ENCODE measurements at places on chromosomes 11 and 22.

- no peak for DNase-seq
These were observed 43.3 kb downstream of the DNAJC24 start for GRCh38 chr11:31412946-31413345.

DNA sequence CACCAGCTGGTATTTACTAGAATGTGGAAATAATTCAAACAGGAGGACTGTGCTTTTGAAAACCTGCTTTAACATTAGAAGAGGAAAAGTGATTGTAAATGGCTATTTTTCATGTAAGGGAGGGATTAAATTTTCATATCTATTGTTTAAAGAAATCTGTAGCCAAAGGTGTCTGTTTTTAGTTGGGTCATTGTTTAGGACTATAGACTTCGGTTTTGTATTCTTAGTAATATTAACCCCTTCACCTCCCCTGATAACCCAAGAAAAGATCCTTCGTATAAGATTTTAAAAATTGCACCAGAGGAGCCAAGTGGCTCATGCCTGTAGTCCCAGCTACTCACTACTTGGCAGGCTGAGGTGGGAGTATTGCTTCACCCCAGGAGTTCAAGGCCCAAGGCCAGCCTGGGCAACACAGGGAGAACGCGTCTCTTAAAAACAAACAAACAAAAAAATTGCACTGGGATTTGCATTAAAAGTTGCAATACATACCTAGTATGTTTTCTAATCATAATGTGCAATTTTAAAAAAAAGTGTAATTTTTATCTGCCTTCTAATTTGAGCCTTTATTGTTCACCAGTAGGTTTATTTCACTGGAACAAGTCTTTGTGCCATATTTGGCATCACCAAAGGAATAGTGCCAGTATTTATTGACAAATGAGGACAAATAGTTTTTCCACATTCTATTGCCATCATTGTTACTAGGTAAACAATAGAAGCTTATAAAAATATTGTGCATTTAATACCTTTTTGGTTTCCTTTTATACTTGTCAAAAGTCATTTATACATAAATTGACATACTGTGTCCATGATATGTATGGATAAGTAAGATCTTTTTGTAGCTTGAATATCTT is 34.3 kb downstream of the MTMR3 start:
- no peak for DNase-seq

- no peak for DNase-seq
These were observed 6.8 kb downstream of the ZNF74 start for GRCh38 chr22:20400606-20401375.

DNA sequence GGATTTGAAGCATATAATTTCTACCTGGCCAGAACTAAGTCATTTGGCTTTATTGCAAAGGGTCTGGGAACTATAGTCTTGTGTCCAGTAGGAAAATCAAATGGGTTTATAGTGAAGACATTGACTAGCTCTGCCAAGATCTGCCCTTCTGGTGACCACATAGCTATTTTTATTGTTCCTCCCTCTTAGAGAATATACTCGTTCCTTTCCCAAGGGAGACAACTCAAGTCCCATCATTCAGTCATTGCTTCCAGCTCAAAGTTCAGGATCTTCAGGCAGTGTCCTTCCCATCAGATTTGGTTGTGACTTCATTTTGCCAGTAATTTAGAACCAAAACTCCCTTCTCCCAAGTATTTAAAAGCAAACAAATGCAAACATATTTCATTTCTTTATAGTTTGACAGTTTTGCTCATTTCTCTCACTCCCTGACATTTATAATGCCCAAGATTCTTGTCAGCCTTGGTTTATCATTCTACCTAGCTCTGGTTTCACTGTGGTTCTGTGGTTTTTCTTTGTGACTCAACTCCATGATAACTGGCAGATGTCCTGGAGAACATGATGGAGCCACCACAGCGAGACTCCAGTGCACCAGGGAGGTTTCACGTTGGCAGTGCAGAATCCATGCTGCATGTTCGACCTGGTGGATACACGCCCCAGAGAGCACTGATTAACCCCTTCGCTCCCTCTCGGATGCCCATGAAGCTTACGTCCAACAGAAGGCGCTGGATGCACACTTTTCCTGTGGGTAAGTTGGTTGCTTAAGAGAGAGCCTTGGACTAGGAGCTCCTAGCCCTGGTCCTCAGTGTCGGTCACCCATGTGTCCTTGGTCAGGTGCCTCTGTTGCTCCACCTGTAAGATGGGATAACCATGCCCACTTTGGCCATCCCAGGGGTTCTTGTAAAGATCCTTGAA is 64.9 kb downstream of the DEPDC5 start:
- DNase-seq = no peak

GRCh38 chr11:46778416-46778815 is 59.4 kb downstream of the F2 start:
- no peak for DNase-seq

GRCh38 chr11:122789907-122790306 is 48.4 kb upstream of the CRTAM start:
- DNase-seq = no peak

DNA sequence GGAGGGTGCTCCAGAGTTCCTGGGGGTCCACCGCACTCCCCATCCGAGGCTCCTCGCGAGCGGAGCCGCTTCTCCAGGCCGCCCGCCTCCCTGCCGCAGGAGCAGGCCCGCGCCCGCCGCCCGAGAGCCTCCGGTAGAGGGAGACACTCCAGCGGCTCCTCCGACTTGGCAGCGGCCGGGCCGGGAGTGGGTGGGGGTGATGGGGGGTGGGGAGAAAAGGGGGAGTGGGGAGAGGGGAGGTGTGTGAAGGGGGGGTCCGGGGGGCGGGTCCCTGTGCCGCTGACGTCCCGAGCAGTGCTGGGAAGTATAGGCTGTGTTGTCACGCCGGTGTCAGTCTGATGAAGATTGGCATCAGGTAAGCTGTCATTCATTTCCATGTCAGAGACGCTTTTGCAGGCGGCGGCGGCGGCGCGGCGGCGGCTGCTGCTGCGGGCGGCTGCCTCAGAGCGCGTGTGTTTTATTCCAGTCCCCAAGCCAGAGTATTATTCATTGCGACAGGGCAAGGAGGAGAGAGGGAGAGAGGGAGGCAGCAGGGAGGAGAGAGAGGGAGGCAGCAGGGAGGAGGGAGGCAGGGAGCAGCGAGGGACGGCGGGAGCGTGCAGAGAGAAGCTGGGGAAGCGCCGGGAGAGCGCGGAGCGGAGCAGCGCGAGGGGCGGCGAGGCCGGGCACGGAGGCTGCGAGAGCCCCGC is at the start of gene PKNOX2:
TSS of gene PKNOX2 (plus strand) at position 330 of the 689 bp plus-strand sequence. CDS start 186,555 bp downstream, outside the sequence.
- no peak for DNase-seq

DNA sequence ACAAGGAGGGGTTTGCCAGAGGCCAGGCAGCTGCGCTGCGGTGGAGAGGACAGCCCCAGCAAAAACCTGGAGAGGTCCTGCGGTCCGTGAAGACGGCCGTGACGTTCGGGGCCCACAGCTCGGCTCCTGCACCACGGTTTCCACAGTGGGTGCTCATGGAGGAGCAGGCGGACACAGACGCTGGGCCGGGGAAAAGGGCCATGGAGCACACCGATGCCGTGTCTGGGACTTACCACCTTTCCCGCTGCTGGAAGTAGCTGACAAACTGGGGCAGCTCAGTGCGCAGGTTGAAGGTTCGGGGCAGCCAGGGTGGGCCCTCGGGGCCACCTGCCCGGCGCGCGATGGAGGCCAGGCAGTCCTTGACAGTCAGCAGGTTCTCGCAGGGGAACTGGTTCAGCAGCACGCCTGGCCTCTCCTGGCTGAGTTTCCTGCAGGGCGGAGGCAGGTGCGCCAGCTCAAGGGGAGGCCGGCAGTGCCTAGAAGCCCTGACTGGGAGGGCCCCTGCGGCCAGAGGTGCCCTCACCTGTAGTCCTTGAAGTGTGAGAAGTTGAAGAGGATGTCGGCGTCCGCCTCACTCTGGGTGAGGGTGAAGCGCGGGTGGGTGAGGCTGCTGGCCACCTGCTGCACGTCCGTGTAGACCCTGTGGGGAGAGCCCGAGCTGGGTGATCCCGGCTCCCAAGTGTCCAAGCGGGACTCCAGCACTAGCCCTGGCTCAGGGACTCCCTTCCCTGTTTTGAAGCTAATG is 12.8 kb downstream of the TTLL12 start:
- DNase-seq = no peak

DNA sequence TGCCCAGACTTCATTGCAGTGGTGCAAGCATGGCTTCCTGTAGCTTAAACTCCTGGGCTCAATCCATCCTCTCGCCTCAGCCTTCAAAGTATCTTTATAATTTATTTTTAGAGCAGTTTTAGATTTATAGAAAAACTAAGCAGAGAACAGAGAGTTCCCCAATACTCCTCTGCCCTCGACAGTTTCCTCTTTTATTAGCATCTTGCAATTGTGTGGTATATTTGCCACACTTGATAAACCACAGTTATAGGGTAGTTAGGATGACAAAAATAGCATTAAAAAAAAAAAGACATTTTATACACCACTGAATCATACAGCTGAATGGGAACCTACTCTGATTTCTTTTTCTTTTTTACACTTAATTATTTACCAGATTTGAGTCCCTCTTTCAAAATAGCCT is 31.2 kb downstream of the MS4A2 start:
- DNase-seq = no peak

- no peak for DNase-seq
These were observed 84.8 kb downstream of the UVRAG start for GRCh38 chr11:75899806-75900205.

DNA sequence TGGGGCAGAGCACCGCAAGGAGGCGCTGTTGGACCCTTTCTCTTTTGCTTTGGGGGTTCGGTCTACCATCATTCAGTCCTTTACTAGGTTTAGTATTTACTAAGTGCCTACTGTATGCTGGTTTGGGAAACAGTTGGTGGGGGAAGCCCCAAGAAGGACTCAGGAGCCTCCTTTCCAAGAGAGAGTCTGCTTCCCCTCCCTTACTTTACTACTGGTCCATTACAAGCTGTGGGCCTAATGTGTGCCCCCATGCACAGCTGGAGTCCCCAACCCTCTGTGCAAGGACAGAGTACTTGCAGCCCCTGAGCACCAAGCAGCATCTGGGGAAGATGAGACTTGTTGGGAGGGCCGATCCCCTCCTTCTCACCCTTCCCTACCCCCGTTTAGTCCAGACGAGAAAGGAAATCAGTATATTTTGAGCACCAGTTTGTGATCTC is 876 bp upstream of the UBE2L6 start:
- no peak for DNase-seq

DNA sequence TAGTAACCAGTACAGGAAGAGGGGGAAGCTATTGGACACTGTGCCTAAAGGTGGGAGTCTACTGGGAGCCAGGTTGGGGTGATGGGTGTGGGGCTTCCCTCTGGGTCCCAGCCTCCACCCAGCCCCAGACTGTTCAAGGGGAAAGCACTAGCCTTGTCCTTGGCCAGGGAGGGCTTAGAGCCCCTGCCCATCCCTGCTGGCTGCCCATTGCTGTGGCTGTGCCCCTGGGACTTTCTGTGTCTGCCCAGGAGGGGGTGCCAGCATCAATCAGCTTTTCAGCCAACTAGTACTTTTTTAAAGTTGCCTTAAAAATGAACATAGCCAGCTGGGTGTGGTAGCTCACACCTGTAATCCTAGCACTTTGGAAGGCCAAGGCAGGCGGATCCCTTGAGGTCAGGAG is 19.9 kb downstream of the INCENP start:
- DNase-seq = no peak

DNA sequence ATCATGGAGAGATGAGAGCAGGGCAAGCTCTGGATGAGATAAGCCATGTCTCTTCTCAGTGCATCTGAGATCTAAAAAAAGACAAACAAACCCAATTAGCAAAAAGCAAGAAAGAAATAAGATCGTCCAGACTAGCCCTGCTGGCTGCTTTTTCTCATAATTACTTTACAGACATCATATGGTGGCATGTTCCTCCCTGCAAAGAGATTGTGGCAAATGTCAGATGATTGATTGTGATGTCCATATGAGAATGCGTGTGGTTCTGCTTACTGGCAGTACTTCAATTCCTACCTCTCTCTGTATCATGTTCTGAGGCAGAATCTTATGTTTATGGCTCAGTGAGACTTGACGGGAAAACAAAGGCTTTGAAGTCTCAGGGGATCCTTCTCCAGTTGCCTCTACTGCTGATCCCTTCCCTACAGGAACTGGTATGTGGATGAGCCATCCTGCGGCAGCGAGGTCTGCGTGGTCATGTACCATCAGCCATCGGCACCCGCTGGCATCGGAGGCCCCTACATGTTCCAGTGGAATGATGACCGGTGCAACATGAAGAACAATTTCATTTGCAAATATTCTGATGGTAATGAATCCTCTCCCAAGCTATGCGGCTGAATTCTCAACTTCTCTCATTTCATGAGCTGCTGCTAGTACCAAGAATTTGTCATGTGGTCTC is 8.8 kb downstream of the LAYN start:
- DNase-seq = no peak

DNA sequence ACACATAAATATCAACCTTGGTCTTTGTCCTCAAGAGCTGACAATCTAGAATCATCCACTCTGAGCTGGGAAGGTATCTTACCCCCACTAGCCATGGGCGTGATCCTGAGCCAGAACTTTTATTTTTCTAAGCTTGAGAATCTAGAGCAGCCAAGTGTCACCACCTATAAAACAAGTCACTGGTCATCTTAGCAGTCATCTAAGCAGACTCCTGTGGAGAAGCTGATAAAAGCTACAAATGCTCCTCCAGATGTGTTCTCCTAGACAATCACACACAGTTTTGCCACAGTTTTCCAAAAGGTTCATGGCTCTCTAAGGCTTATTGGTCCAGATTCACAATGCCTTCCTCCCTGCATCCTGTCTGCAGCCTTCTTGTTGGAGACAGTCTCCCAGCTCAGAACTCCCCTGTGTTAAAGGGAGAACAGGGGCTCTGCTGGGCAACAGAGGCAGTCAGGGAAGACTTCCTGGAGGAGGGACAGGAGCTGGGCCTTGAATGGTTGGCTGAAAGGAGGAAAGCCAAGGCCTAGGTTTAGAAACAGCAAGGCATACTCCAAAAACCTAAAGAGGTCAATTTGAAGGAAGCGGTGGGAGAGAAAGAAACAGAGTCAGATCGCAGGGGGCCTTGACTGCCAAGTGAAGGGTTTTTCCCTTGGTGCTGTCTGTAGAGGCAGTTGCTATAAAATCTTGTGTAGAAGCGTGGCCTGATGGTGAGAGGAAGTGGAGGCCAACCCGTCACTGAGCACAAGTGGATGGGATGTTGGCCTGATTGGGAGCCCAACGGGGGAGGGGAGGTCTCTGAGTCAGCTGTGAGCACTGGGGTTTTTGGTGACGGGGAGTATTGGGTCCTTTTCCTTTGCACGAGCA is 42.0 kb downstream of the ALX4 start:
- no peak for DNase-seq
